ENCODE measurements at places on chromosomes 7 and 10.

DNA sequence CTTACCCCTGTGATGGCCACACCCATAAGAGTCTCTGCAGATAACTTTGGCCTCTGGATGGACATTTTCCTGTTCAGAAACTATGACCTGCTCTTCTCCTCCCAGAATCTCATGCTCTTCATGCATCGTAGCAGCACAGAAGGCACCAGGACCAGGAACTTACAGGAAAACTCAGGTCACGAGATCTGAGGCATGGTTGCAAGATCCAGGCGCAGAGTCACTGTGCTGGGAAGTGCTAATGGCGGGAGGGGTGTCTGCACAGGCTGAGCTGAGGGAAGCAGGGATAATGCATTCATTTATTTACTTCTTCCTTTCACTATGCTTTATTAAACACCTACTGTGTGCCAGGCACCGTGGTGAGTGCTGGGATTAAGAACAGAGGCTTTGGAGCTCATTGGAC, 48.2 kb upstream of the LOXL4 start:
- DNase-seq, result no peak

GRCh38 chr10:10130686-10131085, 887.0 kb upstream of the CELF2 start:
- no peak for DNase-seq

- no peak for DNase-seq
Measured at GRCh38 chr7:2786607-2787116, 57.4 kb downstream of the GNA12 start.

DNA sequence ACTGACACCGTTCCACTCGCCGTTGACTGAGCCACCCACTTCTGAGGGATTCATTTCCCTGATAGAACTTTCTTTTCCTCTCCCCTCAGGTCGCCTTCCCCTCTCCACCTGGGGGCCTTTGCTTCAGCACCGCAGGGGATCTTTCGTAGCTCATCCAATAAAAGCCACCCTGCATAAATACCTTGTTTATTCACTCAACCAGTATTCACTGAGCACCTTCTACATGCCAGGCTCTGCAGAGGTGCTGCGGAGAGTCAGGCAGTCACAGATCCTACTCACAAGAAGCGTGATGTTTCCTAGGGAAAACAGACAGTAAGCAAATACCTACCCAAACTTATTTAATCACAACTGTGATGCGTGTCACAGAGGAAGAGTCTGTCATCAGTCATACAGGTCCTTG, 127.7 kb downstream of the TEX36 start:
- DNase-seq, result no peak

GRCh38 chr7:68449099-68449498, 1149.2 kb upstream of the AUTS2 start:
- no peak for DNase-seq

- DNase-seq, result no peak
Measured at GRCh38 chr10:1280466-1281404, 224.6 kb downstream of the WDR37 start.

GRCh38 chr7:138481447-138482380, 21.7 kb downstream of the TRIM24 start:
- no peak for DNase-seq

GRCh38 chr7:889025-889390, 12.7 kb downstream of the GET4 start:
- DNase-seq, result no peak
